Activated naive CD8-positive, alpha-beta T cell treated with anti-CD3 and anti-CD28 coated beads, Interleukin-2, amount 10 ng/mL, durations not matched to agents 7 days and 5 days (primary cell): ENCODE measurements at places on chromosomes 11 and 22. TPM values are rescaled to one million over a fixed set of nuclear protein-coding genes. Genes with fewer than 3 reads are reported as not detected.

The CDC42EP1 gene
- total RNA-seq = 0.31 TPM

GRCh38 chr11:39374963-39375698 is 2084.3 kb downstream of the LRRC4C start:
- DNase-seq = no peak
- H3K27me3 ChIP-seq = no peaks in the 10 kb centered on the region
- H3K4me3 ChIP-seq = no peak overlapping the region
- peaks cover 2% of the 10 kb centered on the region for H3K36me3 ChIP-seq
- peaks cover 4% of the 10 kb centered on the region for H3K4me1 ChIP-seq

The AP5B1 gene
- 29.0 TPM for total RNA-seq

The GRIA4 gene
- total RNA-seq = not detected

DNA sequence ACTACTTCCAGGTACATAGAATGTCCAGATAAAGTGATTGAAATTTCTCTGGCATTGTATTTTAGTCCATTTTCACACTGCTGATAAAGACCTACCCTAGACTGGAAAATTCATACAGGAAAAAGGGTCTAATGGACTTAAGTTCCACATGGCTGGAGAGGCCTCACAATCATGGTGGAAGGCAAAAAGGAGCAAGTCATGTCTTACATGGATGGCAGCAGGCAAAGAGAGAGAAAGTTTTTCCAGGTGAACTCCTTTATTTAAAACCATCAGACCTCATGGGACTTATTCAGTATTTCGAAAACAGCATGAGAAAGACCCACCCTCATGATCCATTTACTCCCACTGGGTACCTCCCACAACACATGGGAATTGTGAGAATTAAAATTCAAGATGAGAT is 1359.7 kb upstream of the RAG2 start:
- H3K36me3 ChIP-seq = no peaks in the 10 kb centered on the region
- no peak for DNase-seq
- H3K27me3 ChIP-seq = no peaks in the 10 kb centered on the region
- H3K27ac ChIP-seq = no peak overlapping the region
- H3K4me1 ChIP-seq = no peaks in the 10 kb centered on the region

- no peak overlapping the region for H3K27ac ChIP-seq
- no peaks in the 10 kb centered on the region for H3K4me1 ChIP-seq
- no peaks in the 10 kb centered on the region for H3K36me3 ChIP-seq
- H3K27me3 ChIP-seq = peaks cover 36% of the 10 kb centered on the region
- no peak overlapping the region for H3K4me3 ChIP-seq
Measured at GRCh38 chr22:42461511-42461910, 29.3 kb upstream of the NFAM1 start.

- no peaks in the 10 kb centered on the region for H3K27me3 ChIP-seq
- H3K4me1 ChIP-seq = no peaks in the 10 kb centered on the region
- H3K4me3 ChIP-seq = no peak overlapping the region
- H3K36me3 ChIP-seq = no peaks in the 10 kb centered on the region
Measured at GRCh38 chr11:109347304-109347703, 74.7 kb upstream of the C11orf87 start.

The SYT9 gene
- not detected for total RNA-seq

- H3K27me3 ChIP-seq = peaks cover 5% of the 10 kb centered on the region
- no peak overlapping the region for H3K4me3 ChIP-seq
- no peaks in the 10 kb centered on the region for H3K36me3 ChIP-seq
- no peak for DNase-seq
- H3K27ac ChIP-seq = no peak overlapping the region
Measured at GRCh38 chr11:71311176-71311925, 59.0 kb upstream of the SHANK2 start.

DNA sequence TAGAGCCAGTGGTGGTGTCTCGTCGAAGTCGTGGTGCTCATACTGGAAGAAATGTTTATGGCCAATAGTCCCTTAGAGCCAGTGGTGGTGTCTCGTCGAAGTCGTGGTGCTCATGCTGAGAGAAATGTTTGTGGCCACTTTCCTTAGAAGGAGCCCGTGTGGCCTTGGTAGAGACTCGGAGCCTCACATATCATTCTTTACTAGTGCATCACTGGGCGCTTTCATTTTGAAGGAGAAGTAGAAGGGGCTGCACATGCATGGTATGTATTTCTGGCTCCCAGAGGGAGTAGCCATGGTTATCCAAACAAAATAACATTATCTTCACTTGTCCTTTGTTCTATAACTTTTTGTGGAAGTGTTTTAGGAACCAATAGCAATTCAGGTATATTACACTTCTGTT is 69.5 kb downstream of the JAM3 start:
- H3K27me3 ChIP-seq = no peaks in the 10 kb centered on the region
- no peak for DNase-seq
- H3K4me3 ChIP-seq = no peak overlapping the region
- no peak overlapping the region for H3K27ac ChIP-seq
- H3K4me1 ChIP-seq = peaks cover 6% of the 10 kb centered on the region

The BCO2 gene
- 2.4 TPM for total RNA-seq

The C1QTNF5 gene
- not detected for total RNA-seq

The PGR gene
- total RNA-seq = not detected

DNA sequence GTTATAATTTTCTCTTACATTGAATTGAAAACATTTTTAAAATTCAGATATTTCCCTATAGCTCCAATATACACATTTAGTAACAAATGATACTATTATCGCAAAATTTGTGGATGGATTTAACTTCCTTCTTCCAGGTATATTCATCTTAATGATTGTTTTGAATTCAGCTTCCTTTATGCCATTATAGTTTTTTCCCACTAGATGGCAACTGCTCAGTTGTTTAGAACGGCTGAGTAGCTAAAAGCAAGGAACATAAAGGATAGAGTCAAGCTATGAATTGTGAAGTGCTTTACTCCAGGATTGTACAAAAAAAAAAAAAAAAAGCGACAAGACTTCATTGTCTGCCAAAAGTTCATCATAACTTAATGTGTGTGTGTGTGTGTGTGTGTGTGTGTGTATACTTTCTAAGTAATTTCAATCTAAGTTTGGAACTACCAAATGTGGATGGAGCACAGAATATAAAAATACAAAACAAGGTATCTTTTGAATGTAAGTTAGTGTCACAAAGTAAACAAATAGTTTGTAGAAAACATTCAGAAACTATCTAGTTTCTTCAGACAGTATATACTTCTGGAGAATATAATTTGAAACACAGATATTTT is 846.4 kb downstream of the DLG2 start:
- no peaks in the 10 kb centered on the region for H3K27me3 ChIP-seq
- no peak for DNase-seq
- no peaks in the 10 kb centered on the region for H3K4me1 ChIP-seq
- H3K27ac ChIP-seq = no peak overlapping the region

DNA sequence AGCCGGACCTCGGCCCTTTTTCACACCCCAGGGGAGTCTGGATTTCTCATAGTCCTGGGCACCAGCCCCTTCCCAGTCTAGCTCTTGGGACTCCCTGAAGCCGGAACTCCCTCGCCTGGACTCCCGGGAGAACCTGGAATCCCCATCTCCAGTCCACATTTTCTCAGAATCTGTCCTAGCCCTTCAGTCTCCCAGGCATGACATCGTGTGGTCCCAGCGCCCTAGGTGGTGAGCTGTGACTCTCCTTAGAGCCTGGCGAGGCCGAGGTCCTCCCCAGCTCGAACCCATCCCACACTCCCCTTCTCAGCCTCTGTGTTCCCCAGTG is 673 bp upstream of the DUSP18 start:
- peaks cover 15% of the 10 kb centered on the region for H3K27me3 ChIP-seq
- H3K27ac ChIP-seq = no peak overlapping the region
- H3K4me1 ChIP-seq = peaks cover 14% of the 10 kb centered on the region
- DNase-seq = no peak
- peaks cover 3% of the 10 kb centered on the region for H3K36me3 ChIP-seq

- H3K4me3 ChIP-seq = no peak overlapping the region
- DNase-seq = no peak
- no peaks in the 10 kb centered on the region for H3K27me3 ChIP-seq
- H3K27ac ChIP-seq = no peak overlapping the region
- peaks cover 5% of the 10 kb centered on the region for H3K36me3 ChIP-seq
- peaks cover 12% of the 10 kb centered on the region for H3K4me1 ChIP-seq
Measured at GRCh38 chr22:39894554-39895092, 1.1 kb upstream of the ENTHD1 start.

The DNAL4 gene
- total RNA-seq = 9.3 TPM

GRCh38 chr22:50527921-50528681 is 1.7 kb downstream of the TYMP start:
- no peaks in the 10 kb centered on the region for H3K27me3 ChIP-seq

GRCh38 chr11:2300290-2300935 is 1.3 kb downstream of the C11orf21 start:
- H3K27me3 ChIP-seq = no peaks in the 10 kb centered on the region
- peaks cover 18% of the 10 kb centered on the region for H3K36me3 ChIP-seq
- H3K4me3 ChIP-seq = peak overlapping the region; percentile 100

DNA sequence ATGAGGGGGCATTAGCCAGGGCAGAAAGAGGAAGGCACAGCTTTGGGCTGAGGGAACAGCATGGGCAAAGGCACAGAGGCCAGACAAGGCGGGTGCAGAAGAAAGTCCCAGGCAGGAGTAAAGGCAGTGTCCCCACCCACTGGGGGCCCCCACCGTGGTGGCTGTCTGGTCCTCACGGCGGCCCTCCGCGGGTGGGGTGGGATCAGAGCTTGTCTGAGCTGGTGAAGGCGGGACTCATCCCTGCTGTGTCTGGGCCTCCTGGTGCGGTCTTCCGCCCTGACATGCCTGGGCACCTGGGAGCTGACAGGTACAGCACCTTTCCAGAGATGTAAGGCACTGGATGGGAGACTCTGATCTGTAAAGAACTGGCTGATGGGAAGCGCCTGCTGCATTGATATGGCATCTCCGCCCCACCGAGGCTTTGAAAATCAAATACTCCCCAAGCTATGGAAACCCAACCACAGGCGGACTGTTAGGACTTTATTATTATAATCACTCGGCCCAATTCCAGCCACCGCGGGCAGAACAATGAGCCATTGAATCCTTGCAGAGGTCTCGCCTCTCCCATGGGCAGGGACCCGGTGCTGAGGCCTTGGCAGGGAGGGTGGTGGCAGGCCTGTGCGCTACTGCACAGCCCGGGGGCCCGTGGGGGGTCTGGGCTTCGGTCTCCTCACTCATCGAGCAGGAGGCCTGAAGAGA is 14.2 kb upstream of the GNB1L start:
- no peak overlapping the region for H3K4me3 ChIP-seq
- H3K27ac ChIP-seq = no peak overlapping the region
- no peaks in the 10 kb centered on the region for H3K27me3 ChIP-seq
- no peaks in the 10 kb centered on the region for H3K36me3 ChIP-seq

- H3K27me3 ChIP-seq = no peaks in the 10 kb centered on the region
- H3K27ac ChIP-seq = no peak overlapping the region
- no peak overlapping the region for H3K4me3 ChIP-seq
Measured at GRCh38 chr22:41596776-41597634, 7.4 kb upstream of the PMM1 start.

GRCh38 chr11:92687724-92688123 is 281.7 kb upstream of the MTNR1B start:
- no peak overlapping the region for H3K27ac ChIP-seq
- H3K36me3 ChIP-seq = no peaks in the 10 kb centered on the region
- no peaks in the 10 kb centered on the region for H3K27me3 ChIP-seq
- no peak overlapping the region for H3K4me3 ChIP-seq
- no peak for DNase-seq

The GPHA2 gene
- not detected for total RNA-seq

The IGF2 gene
- total RNA-seq = not detected

DNA sequence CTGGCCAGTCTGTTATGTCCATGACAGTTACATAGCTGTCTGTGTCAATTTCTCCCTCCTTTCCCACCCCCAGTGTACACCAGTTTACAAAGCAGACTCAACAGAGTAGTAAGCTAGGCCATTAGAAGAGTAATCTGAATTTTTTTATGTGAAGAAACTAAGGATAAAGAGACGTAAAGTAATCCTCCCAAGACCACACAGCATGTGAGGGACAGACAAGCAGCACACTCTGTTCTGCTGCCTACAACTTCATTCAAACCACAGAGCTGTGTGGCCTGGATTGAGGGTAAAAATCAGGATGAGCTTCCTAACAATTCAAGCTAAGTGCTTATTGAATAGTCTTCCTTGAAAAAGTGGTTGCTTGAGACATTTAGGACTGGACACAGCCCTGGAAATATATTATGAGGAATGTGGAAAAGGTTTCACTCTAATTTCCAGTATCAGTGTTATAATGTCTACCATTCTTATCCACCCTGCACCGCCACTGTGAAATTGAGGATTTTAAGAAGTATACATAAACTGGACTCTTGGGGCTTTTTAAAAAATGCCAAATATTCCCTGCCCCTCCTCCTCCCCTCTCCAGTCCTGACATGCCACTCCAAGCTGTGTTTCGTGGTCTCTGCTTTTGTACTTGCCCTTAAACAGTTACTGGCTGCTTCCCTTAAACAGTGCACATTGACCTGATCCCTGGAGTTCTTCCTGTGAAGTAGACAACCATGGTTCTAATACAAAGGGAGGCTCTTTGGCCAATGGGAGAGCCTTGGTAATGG is 40.9 kb downstream of the EXT2 start:
- H3K4me3 ChIP-seq = no peak overlapping the region
- H3K27me3 ChIP-seq = no peaks in the 10 kb centered on the region
- no peak overlapping the region for H3K27ac ChIP-seq
- DNase-seq = no peak

GRCh38 chr22:46632646-46633249 is 12.6 kb downstream of the GRAMD4 start:
- no peak for DNase-seq
- H3K36me3 ChIP-seq = no peaks in the 10 kb centered on the region
- no peak overlapping the region for H3K4me3 ChIP-seq
- no peaks in the 10 kb centered on the region for H3K4me1 ChIP-seq

The DEPDC7 gene
- 2.7 TPM for total RNA-seq

The PANX3 gene
- not detected for total RNA-seq

The VEGFB gene
- total RNA-seq = 93.4 TPM

The TTC36 gene
- 1.0 TPM for total RNA-seq

DNA sequence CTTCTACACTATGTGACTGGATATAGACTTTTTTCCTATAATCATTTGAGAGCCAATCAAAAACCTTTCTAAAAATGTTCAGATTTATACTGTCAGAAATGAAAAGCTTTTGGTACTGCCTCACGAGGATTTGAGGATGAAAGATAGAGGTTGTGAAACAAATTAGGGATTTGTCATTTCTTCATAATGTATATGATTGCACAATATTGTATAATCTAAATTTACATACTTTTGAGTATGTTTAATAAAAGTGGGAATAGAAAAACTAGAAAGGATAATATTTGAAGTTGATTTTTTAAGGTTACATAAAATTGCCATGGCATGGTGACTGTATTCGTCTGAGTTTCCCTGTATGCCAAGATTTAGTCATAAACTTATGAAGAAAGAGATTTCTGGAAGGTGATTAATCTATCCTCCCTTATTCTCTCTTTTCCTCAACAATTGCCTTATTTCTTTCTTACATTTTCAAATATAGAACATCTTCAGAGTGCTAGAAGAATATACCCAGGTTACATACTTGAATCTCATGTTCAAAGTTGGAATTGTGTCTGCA is 56.2 kb downstream of the CASP12 start:
- H3K27me3 ChIP-seq = no peaks in the 10 kb centered on the region
- H3K4me3 ChIP-seq = no peak overlapping the region
- peaks cover 12% of the 10 kb centered on the region for H3K36me3 ChIP-seq

The XRCC6 gene
- total RNA-seq = 215 TPM
